ENCODE measurements at places on chromosomes 5 and 9.

DNA sequence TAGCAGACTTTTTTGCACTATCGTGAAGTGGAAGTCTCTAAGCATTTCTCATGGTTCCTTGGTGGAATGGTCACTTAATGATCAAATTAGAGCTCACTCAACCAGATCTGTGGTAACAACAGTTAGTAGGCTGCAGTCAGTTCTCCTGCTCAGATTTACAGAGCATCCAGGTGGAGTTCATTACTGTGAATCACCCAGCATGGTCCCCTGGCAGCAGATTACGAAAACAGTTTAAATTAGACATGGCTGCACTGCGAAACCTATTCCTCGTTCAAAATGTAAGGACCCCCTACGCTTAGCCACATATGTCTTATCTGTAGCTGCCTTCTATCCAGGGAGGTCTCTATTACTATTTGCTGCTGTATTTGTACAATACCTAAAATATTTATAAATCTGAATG is 823.6 kb upstream of the ARRDC3 start:
- no peak for DNase-seq
- H3K4me3 ChIP-seq = no peak overlapping the region
- H3K4me1 ChIP-seq = no peaks in the 10 kb centered on the region

- no peaks in the 10 kb centered on the region for H3K27me3 ChIP-seq
- H3K27ac ChIP-seq = no peak overlapping the region
- no peak overlapping the region for H3K4me3 ChIP-seq
Measured at GRCh38 chr9:126461608-126462007, 135.0 kb downstream of the MVB12B start.

DNA sequence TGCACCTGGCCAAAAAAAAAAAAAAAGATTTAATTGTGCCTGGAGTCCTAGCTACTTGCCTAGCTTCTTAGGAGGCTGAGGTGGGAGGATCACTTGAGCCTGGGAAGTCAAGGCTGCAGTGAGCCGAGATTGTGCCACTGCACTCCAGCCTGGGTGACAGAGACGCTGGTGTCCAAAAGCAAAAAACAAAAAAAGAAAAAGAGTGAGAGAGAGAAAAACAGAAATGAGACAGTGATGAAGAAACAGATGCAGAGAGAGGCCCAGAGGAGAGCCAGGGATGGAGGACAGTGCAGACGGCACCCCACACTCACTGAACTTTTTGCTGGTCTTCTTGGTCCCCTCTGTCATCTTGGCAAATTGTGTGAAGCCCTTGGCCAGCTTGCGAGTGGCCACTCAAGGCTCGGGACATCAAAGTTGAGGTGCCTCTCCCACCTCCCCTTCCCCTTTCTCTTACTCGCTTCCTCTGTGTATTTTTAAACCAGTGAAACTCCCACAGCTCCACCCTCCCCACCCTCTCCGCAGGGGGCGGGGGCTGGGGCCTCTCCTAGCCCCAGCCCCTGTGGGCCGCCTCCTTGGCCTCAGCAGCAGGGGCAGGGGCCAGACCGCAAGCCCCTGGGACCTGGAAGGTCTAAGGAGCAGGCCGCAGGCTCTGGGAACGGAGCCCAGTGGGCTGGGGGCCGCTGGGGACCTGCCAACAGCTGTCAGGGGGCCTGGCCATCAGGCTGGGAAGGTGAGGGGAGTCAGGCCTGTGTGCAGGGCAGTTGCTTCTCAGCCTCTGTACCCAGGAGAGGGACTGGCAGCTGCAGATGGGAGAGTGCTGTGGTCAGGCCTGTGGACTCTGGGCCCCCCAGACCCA is at the start of gene SH2D3C:
SH2D3C (minus strand) TSS at position 387 of the 856 bp plus-strand sequence; CDS start at position 348, 39 bp downstream.
- H3K36me3 ChIP-seq = no peaks in the 10 kb centered on the region
- H3K27me3 ChIP-seq = no peaks in the 10 kb centered on the region
- DNase-seq = no peak
- no peaks in the 10 kb centered on the region for H3K4me1 ChIP-seq
- H3K27ac ChIP-seq = peak within 1 kb of the TSS; percentile 72
- peak within 1 kb of the TSS; percentile 18 for H3K4me3 ChIP-seq

- H3K4me3 ChIP-seq = no peak overlapping the region
- no peak overlapping the region for H3K27ac ChIP-seq
- peaks cover 9% of the 10 kb centered on the region for H3K4me1 ChIP-seq
- peak; percentile 80 for DNase-seq
- no peaks in the 10 kb centered on the region for H3K36me3 ChIP-seq
Measured at GRCh38 chr5:159515909-159516415, 185.7 kb upstream of the IL12B start.

- H3K27ac ChIP-seq = no peak overlapping the region
- H3K4me1 ChIP-seq = peaks cover 14% of the 10 kb centered on the region
- peaks cover 4% of the 10 kb centered on the region for H3K36me3 ChIP-seq
- no peak for DNase-seq
- peak overlapping the region; percentile 16 for H3K4me3 ChIP-seq
Measured at GRCh38 chr9:35801328-35802128, 10.1 kb downstream of the NPR2 start.
